ENCODE measurements at places on chromosomes 11 and 22.

GRCh38 chr11:34523053-34523452 lies 9.5 kb upstream of the ELF5 start:
- DNase-seq, result no peak

DNA sequence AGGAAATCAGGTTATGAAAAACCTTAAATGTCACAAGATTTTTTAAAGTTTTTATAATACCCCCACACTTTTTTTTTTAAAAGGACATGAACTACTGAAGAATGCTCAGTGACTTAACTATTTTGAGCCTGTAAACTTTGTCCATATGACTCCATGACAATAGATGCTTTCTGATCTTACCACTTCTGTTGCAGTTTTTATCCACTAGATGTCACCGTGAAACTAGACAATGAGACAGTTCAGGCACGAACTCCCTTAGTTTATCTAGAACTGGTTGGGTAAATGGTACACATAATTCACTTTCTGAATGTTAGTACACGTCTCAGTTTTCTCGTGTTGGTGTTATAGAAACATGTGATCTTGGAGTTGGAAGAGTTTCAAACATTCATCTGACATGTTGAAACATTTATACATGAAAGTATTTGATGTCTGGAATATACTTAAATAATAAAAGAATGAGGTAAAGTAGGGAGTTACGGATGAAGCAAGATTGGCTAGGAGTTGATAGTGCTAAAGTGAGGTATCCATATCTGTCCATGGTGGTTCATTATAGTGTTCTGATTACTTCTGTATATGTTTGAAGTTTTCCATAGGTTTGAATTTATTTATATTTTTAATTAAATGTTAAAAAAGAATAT lies 8.1 kb downstream of the CCDC15 start:
- no peak for DNase-seq

DNA sequence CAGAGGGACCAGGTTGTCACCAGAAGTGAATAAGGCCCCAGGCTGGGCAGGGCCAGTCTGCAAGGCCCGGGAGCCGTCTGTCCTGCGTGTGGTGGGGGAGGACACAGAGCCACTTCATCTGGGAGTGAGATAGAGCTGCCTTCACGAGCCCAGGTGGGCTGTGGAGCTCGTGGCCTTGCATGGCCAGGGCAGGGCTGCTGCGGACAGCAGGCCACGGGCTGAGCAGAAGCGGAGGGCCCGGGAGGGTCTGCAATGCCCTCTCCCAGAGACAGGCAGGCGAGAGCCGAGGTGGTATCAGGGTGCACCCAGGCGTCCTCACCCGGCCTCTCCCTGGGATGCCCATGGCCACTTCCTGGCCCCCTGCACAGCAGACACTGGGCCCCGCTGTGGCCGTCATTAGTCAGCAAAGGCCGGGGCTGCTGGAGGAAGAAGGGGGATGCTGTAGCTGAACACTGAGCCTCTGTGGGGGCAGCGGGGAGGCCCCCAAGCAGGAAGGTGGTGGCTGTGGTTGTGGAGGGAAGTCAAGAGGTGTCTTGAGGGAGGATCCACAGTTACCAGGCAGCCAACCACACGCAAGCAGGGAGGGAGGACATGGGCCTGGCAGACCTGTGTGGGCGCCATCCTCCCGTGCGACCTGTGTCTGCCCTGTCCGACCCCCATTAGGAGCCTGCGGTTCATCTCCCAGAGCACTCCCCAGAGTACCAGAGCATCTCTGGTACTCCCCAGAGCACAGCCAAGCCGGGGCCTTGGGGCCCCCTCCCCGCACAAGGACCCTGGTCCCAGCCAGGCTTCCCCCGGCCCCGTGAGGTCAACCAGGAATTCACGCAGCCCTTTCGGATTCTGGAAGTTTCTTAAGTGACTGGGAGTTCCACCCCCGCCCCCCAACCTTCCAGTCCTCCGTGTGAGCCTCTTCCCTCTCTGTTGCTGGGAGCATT lies 1109.5 kb downstream of the BRD1 start:
- no peak for DNase-seq

DNA sequence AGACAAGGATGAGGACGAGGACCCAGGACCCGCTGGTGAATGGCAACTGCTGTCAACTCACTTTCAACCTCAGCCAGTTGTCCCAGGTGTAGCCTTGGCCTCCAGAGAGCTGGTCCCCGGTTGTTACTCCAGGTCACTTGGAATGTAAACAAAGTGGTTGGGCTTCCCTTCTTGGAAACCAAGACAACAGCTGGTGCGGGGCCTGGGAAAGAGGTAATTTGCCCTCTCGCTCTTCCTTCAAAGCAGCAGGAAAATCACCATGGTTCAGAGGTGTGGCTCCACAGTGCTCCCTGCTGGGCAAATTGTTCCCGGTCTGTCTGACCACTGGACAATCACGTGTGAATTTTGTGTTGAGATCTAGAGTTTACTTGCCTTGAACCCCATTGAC lies 15.0 kb downstream of the SLC1A2 start:
- DNase-seq, result no peak

DNA sequence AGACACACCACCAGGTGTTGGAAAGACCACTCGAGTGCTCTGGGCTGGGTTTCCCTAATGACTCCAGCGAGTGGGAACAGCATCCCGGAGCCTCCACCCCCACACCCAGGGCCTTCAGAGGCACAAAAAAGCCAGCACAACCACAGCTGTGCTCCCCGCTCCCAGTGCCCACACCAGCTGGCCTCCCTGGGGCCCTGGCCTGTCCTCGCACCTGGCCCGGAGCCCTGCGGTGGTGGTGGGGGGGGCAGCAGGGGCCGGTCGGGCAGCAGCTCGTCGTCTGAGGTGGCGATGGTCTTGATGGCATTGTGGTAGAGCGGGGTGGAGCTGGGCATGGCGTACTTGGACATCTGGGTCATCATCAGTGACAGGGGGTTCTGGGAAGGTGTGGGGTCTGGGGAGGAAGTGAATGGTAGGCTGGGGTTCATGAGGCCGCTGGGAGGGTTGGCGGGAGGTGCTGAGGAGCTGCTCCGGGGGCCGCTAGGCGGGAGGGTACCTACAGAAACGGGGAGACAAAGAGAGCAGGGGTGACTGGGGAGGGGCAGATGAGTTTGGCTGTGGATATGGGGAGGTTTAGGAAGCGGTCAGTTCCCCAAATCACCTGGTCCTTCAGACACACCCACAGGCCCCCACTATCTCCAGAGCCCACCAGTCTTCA lies 16.1 kb downstream of the CXCR5 start:
- DNase-seq, result no peak

DNA sequence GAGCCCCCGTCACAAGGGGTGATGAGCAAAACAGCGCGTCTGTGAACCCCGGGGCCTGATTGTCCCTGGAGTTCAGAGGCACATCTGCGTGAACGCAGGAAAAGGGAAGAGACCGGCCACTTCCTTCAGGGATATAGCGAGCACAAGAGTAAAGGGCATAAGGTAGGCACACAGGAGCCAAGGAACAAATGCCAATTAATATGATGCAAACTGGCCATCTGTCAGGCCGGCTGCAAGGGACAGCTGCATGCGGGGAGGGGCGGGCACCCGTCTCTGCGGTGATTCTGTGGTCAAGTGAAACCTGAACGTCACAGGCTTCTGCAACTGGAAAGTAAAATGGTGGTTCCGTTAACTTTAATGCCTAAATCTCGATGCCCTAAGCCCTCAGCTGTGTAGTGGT lies 64.7 kb downstream of the TRIM29 start:
- DNase-seq, result no peak

GRCh38 chr11:17721242-17721999 lies 2.0 kb downstream of the MYOD1 start:
- DNase-seq, result no peak

GRCh38 chr22:47033648-47034000 lies 271.2 kb downstream of the TBC1D22A start:
- DNase-seq, result no peak

DNA sequence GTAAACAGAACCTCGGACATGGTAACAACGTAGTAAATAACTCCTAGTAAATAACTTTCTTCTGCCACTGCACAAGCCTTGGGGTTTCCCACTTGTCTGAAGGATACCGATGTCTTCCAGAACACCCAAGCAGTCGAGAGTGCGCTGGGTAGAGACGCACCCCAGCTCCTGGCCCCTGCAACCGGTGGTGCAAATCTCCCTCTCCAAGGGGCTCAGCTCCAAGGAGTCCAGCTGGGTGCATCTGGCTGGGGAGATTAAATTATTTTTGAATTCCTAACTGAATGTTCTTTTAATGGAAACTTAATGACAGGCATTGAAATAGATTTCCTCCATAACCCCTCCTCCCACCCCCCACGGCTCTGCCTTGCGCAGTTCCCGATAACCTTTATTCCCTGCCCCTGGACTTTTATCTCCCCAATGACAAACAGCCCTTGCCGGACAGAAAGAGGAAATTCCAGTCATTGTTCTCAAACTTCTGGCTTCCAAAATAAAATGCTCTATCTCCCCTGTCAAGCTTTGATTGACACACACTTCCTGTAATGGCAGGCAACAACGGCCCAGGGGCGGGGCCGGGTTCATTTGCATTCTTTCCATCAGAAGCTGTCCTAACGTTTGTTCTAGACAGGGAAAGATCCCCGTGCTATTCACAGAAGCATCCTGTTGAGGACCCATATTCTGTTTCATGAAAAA lies 31.2 kb downstream of the KCNJ1 start:
- DNase-seq, result no peak

- no peak for DNase-seq
Measured at GRCh38 chr22:40210818-40211217, 33.1 kb downstream of the TNRC6B start.

- no peak for DNase-seq
Measured at GRCh38 chr11:113420808-113421207, 33.2 kb downstream of the ANKK1 start.

- DNase-seq, result no peak
Measured at GRCh38 chr22:30175690-30176288, 70.8 kb downstream of the LIF start.

DNA sequence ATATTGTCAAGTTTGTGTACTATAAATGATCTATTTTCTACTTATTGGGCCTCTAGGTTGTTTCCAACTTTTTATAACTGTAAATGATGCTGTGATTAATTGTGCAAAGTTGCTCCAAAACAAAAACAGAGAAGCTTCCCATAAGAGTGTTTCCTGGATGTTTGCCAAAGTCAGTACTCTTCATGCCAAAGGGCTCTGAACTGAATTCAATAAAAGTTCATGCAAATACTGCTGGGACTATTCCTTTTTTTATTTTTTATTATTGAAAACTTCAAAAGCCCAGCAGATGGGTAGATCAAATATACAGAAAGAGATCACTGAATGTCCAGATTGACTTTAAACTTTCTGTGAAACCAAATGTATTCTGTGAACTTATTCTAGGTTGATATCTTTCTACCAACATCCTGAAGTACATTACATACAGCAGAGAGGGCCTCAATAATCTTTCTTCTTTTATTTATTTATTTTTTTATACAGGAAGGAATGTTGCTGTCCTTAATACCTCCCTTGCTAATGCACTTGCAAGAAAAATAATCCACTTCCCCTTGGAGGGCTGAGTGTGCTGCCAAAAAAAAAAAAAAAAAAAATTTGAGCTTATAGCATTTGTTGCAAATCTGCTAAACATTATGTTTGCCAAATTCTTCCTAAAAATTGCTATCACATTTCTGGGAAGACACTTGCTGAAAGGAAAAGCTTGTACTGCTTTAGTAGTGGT lies 53.0 kb downstream of the CTSC start:
- no peak for DNase-seq

DNA sequence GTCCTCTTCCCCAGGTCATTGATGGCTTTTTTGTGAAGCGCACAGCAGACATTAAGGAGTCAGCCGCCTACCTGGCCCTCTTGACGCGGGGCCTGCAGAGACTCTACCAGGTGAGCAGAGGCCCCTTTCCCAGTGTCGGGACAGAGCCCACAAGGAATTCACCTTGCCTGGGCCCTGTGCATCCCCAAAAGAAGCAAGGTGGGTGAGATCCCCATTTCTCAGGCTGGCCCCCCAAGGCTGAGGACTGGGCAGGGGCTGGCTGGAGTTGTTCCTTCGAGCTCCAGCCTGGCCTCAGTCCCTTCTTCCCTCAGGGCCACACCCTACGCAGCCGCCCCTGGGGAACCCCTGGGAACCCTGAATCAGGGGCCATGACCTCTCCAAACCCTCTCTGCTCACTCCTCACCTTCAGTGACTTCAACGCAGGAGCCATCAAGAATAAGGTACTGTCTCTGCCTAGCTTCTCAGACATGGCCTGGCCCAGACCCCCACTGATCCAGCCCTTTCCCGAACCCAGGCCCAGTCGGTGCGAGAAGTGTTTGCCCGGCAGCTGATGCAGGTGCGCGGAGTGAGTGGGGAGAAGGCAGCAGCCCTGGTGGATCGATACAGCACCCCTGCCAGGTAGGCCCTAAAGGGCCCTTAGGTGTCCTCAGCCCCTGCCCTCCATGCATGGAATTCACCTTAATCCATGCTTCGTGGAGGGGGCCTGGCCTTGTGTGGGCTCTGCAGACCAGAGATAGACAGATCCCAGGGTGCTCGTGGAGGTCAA lies 4.7 kb downstream of the MUS81 start:
- DNase-seq, result no peak

DNA sequence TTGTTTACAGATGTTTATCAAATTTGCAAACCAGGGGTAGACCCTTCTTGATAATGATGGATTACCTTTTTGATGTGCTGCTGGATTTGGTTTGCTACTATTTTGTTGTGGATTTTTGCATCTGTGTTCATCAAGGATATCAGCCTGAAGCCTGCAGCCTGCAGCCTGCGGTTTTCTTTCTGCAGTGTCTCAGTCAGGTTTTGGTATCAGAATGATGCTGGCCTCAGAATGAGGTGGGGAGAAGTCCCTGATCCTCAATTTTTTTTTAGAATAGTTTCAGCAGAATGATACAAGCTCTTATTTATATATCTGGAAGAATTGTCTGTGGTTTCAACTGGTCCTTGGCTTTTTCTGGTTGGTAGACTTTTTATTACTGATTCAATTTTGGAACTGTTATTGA lies 19.7 kb upstream of the RAB38 start:
- no peak for DNase-seq

DNA sequence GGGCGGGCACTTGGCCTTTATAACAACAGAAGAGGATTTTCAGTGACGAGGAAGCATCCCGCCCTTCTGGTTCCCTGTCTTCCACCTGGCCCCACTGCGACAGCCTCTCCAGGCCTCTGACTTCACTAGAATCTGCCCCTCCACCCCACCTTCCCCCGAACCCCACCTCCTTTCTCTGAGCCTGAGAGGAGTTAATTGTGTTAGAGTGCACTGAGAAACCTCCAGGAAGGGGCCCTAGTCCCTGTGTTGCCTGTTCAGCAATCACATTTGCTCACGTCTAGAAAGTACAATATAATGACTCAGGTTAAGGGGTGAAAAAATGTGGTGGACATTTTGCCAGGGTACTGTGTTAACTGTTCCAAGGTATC lies 38.8 kb downstream of the PTPRJ start:
- no peak for DNase-seq

GRCh38 chr22:44580176-44581095 lies 82.4 kb upstream of the RTL6 start:
- DNase-seq, result peak; percentile 4

GRCh38 chr11:61080526-61080925 lies 21.8 kb upstream of the CD5 start:
- DNase-seq, result peak; percentile 56
